ENCODE measurements at places on chromosomes 7 and 10.
A peak's percentile ranks its signal among the peaks of the same experiment; 100 is the strongest.

DNA sequence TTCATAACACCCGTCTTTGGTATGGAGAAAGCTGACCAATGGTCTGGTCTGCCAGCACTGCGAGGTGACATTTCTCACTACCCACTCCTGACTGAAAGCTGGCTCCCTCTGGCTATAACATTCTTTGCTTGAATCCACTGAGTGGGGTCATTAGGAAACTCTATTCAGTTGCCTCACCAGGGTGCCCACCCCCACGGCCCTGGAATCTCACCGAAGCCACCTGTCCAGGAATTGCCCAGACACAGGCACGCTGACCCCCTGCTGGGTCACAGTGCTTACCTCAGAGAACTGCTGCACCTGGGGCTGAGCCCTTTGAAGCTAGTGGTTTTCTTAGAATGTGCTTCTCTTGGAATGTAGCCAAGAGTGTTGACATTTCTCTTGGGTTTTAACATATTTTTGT is 28.6 kb downstream of the HECW1 start:
- no peak for DNase-seq

DNA sequence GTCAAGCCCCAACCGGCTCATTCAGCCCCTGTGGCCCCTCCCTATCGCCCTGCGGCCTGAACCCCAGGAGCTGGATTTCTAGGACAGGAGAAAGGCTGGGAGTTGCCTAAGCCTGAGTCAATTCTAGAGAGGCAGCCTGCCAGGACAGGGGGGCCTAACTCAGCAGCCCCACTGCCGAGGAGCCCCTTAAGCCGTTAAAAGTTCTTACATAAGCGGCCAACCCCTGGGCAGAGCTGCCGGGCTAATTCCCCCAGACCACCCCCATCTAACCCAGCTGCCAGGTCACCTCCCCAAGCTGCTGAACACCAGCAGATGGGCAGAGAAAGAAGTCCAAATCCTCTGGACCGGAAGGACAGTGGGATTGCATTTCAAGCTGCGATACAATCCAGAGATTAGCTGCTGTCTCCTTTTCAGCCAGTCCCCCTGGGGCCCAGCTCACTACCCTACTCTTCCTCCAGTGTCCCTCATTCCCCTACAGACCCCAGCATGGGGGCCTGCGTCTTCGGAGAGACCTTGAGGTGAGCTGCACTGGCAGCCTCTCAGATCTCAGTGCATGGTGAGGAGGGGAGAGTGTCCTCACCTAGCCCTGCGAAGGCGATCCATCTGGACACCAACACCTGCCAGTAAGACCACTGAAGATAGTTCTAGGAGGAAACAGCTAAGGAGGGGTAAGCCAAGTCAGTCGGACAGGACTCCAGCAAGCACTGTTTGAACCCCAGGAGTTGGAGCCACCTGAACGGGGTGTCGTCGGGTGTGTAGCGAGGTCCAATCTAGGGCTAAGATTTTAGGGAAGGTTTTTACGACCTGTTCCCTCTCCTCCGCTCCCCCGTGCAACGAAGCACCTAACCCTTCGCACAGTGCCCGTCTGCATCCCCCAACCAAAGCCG is 830 bp downstream of the IMPDH1 start:
- DNase-seq = peak; percentile 89

DNA sequence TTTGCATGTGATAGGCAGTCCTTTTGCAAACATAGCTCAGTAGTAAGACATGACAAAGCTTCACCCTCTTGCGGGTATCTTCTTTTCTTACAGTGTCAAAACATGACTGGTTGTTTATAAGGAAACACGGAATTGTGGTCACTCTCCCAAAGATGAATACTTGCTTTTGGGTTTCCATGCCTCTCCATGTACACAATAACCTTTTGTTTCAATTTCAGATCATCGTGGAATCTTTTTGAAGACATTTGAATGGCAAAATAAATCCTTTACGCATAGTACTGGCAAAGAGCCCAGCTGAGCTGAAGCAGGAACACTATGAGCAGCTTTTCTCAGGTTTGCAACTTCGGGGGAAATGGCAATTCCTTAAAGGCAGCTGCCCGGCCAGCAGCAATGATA is 156.8 kb upstream of the FRMD4A start:
- DNase-seq = no peak

- DNase-seq = no peak
Measured at GRCh38 chr10:5631936-5632335, 34.5 kb downstream of the ASB13 start.

DNA sequence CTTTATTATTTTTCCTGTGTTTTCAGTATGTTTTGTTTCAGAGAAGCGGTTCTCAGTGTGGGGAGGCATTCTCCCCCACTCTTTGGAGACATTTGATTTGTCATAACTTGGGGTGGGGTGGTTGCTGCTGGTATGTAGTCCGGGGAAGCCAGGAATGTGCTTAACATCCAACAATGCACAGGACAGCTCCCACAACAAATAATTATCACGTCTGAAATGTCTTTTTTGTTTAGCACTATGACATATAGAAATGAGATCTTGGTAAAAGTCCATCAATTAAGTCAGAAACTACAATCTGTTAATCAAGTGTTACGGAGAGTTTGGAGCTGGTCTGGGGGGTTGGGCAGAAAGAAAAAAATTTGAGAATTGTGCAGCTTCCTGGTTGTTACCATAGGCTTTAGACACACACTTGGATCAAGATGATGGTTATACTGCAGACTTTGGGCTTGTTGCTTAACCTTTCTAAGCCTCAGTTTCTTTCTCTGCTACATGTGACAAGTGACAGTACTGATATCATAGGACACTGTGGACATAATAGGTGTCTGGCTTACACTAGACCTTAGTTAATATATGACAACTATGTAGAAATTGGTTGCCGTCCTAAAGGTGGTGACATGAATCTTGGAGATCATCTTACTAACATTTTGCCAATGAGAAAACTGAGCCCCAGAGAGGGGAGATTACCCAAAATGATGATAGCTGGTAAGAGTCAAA is 113.7 kb downstream of the LRMDA start:
- no peak for DNase-seq

DNA sequence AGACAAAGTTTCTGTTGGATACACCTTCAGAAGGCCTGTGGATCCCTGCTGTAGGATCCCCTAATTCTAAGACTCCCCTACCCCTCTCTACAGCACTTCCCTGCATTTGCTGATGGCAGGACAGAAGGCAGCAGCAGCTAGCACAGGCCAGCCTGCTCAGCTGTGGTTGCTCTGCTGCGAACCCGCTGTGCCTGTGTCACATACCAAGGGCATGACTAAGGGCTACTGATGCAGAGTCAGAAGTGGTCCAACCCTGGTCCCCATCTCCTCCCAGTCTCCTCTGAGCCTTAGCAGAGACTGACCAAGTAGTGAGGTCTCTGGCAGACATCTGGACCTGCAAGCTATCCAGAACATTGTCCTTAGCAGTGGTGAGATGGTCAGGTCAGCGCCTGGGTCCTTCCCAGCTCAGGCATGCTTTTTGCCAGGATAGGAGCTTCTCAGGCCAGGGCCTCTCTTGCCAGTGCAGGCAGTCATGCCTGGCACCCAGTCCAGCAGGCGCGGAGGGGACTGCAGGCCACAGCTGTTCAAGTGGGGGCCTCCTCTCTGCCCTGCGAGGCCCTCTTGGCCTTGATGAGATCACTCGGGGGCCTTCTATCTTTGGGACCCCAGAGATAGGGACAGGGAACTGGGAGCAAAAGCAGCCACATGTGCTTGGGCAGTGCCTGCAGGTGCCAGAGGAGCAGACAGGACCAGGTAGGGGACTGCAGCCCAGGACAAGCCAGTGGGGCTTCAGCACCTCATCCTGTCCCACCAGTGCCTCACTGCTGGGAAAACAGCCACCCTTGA is 146.4 kb downstream of the ZNF248 start:
- DNase-seq = no peak

Measured in umbilical cord (tissue), 2 donors.